CD4-positive, alpha-beta T cell treated with Interleukin-4 for 1 hour (primary cell): ENCODE measurements at places on chromosomes 4 and X.
A peak's percentile ranks its signal among the peaks of the same experiment; 100 is the strongest.

DNA sequence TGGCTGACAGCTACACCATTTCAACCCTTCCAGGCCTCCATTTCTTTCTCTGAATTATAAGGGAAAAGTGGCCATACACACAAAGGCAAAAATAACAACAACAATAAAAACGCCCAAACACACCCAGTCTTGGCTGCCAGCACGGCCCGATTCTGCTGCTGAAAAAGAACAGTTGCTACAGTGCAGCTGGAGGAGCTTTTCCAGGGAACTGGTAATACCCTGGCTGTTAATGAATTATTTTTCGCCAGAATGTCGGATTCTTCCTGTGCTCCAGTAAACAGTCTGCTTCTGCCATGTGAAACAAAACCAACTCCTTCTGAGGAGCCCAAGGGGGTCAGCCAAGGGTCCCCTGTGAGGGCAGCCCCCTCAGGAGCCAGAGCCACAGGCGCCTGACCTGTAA lies 6.6 kb downstream of the RAI2 start:
- DNase-seq: no peak

GRCh38 chrX:69028006-69028760 lies 137.1 kb downstream of the PJA1 start:
- DNase-seq: no peak

DNA sequence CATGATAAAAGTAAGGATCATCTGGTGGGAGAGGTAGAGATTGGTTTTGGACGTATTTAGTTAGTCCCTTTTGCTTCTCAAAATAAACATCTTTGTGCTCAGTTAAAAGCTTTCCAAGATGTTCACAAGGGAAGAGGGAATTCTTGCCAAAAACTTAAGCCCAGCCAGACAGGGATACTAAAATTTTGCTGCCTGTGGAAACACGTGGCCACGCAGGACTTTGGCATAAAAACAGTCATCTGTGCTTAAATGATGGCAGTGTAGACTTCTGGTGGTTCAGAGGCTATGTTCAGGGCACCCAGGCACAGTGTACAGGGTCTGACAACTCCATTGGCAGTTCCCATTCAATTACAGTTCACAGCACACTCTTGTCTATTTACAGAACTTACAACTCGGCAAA lies 93.2 kb upstream of the JADE1 start:
- no peak for DNase-seq

DNA sequence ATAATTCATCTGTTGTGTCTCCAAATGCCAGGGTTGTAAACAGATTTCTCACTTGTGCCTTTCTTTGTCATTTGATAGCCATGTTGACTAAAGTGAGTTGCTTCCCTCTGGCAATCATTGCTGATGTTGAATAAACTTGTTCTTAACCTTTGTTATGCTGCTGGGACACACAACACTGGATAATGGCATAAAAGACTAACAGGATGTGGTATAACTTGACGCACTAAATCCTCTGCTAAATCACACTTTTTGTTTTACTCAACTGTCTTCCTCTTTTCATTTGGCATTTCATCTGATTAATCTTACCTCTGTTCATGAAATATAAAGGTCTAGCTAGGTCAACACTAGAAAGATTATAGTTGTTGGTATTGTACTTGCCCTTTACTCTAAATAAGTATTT lies 17.6 kb upstream of the CXCL5 start:
- DNase-seq: no peak

GRCh38 chrX:50941638-50942037 lies 31.1 kb downstream of the BMP15 start:
- DNase-seq: no peak

- no peak for DNase-seq
These were observed 26.1 kb downstream of the IGSF1 start for GRCh38 chrX:131262738-131263679.

DNA sequence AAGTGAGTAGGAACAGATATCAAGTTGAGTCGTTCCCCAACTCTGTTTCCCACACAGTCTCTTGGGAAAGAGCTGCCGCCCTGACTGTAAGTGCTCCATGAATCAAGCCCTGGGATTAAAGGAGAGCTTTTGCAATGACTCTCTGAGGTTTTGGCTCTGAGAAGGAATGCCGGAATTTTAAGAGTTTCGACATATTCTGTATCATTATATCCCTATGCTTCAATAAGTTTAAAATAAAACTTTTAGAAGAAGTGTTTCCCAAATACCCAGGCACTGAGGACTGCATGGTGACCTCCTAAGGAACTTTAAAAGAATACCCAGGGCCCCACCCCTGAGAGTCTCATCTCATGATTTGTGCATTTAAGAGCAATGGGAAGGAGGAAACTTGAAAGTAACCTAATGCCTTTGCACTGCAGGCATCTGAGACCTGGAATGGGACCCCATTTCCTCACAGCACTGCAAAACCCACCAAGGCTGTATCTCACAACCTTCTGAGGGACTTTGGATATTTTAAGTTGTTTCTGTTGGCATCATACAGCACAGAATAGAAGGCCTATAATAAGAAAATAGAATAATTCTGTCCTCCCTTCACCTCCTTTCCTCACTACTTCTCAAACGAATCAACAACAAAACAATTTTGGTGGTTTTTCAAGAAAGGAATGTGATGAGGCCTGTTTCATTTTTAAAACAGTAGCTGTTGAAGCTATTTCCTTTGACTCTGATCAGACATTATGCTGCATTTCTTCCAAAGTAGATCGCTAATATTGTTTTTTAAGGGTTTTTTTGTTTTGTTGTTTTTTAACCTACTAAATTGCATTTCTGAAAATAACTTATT lies 121.2 kb downstream of the GASK1B start:
- DNase-seq: no peak

GRCh38 chr4:109111031-109111430 lies 191.4 kb downstream of the COL25A1 start:
- no peak for DNase-seq

- DNase-seq: peak; percentile 39
These were observed 2.1 kb downstream of the GPR101 start for GRCh38 chrX:137031517-137032340.

GRCh38 chr4:74659576-74660411 lies 134.5 kb downstream of the BTC start:
- peak; percentile 20 for DNase-seq

GRCh38 chr4:121706595-121707021 lies 9.8 kb upstream of the ANXA5 start:
- DNase-seq: peak; percentile 47

GRCh38 chrX:6311540-6311939 lies 82.9 kb upstream of the NLGN4X start:
- DNase-seq: no peak

GRCh38 chr4:75830906-75831305 lies 71.3 kb downstream of the PPEF2 start:
- no peak for DNase-seq

DNA sequence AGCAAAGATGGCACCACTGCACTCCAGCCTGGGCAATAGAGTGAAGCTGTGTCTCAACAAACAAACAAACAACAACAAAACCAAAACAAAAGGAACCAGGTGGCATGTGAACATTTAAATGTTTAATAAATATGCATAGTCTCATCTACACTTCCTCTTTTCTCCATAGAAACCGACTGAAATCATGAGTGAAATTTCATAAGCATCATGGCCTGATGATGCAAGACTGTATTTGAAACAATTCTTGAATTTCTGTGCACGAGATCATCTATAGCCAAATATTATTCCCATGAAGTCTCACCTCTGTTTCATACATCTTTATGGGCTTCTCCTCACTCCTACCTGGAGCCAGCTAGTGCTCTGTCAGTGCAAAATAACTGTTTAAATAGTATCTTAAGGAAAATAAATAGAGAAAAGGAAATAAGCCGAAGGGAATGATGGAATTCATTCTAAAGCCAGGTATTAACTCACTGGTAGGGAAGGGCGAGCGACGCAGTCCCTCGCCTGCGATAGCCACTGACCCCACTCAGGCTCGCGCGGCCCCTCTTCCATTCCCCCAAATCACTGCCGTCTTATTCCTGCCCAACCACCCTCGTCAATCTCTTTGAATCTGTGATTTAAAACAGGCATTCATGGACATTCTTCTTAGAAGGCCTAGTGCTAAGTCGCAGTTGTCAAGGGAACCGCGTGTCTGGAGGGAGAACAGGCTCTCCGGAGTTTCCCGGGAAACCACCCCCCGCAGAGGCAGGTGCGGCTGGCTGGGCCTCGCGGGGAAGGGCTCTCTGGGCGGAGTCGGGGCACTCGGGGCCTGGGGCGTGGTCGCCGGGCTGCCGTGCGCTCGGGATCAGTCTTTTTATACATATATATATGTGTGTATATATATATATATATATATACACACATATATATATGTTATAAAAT lies 52.4 kb upstream of the TRIM2 start:
- peak; percentile 49 for DNase-seq

- no peak for DNase-seq
These were observed 365.0 kb downstream of the GPM6A start for GRCh38 chr4:175447016-175447415.
